ENCODE measurements at places on chromosomes 1 and 21.
A peak's percentile ranks its signal among the peaks of the same experiment; 100 is the strongest.

- no peak for DNase-seq
These were observed 548.8 kb downstream of the PTPRU start for GRCh38 chr1:29785137-29785527.

DNA sequence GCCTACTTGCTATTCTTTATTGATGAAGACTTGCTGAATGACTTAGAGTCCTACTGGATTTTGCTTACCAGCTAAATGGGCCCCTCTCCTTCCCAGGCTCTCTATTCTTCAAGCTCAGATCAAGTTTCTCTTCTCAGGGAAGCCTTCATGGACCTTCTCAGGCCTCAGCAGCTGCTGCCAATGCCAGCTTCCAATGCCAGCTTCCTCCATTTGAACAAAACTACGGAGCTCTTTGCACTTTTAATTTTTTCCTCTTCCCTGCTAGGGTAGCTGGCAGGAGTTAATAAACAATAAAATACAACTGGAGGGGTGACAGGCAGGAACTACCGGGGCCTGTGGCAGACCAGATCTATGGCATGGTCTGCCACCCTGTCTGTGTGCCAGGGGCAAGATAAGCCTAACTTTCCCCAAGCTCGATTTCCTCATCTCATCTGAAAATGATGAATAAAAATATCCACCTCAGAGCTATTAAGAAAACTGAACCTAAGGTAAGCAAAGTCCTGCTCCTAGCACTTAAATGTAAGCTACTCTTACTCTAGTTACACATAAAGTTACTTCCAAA, 995 bp upstream of the IPO13 start:
- no peak for DNase-seq

DNA sequence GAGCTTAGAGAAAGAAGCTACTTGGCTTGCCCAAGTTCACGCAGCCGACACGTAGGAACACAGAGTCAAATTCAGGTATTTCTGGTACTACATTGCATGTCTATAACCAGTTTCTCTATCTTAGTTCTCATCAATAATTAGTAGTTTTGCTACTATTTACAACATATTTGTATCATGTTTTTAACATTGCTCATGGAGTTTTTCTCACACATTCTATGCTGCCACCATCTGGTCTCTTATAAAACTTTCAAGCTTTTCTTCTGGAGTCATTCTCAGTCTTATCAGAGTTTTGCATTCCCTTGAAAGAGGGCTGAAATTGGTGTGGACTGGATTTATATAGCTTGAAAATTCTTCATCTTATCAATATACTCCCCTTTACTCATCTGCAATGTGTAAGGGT, 118.8 kb upstream of the PALMD start:
- DNase-seq = peak; percentile 34

DNA sequence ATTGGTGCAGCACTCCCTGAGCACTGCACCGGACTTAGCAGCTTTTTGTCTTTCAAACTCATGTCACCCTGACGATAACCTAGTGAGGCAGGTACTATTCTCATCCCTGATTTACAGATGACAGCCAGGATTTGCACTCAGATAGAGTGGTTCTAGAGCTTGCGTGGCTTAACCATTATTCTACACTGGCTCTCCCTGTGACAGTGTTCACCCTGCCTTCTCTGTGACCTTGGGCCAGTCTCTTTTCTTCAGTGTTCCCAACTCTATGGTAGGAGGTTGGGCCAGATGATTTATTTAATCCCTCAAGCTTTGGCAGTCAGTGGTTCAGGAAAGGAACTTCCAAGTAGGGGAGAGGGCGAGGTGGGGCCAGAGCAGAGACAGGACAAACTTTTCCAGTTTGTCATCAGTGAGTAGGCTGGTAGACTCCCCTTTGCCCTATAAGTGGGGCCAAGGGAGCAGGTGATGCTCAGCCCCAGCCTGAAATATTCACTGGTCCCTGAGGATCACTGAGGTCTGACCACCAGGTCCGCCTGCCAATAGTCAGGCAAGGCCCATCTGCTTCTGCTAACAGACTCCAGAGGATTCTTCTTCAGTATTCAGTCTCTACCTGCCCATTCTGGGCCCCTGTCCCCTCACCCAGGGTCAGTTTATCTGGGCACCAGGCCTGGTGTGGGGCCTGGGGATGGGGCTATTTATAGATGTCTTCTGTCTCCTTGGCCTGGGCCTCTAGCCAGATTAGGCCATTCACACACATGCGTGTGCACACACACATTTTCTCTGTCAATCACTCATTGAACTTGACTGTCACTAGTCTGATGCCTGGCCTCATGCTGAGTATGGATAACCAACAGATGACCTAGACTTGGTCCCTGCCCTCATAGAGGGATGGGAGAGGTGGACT, 8.8 kb upstream of the FABP3 start:
- DNase-seq = no peak

- no peak for DNase-seq
These were observed 90.9 kb downstream of the LYPLAL1 start for GRCh38 chr1:219264561-219264960.
